Colonic mucosa (tissue), 4 donors: ENCODE measurements at places on chromosomes 5 and 9.

- DNase-seq, result no peak
These were observed 95.4 kb upstream of the NR5A1 start for GRCh38 chr9:124602632-124603031.

DNA sequence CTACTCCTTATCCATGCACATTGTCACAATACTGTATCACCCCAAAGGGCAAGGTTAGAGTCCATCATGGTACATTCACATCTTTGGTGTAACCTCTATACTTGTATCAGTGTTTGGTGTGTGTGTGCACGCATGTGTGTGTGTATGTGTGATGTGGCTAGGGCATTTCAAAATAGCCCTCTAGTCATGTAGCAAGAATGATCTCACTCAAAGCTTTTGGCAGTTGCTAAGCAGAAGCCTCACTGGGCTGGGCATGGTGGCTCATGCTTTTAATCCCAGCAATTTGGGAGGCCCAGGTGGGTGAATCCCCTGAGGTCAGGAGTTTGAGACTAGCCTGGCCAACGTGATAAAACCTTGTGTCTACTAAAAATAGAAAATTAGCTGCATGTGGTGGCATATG, 245.3 kb downstream of the ADGRV1 start:
- no peak for DNase-seq

GRCh38 chr5:7668161-7668560, 182.8 kb downstream of the CFAP90 start:
- DNase-seq, result no peak

GRCh38 chr9:7237473-7238246, 479.9 kb downstream of the KDM4C start:
- DNase-seq, result no peak

DNA sequence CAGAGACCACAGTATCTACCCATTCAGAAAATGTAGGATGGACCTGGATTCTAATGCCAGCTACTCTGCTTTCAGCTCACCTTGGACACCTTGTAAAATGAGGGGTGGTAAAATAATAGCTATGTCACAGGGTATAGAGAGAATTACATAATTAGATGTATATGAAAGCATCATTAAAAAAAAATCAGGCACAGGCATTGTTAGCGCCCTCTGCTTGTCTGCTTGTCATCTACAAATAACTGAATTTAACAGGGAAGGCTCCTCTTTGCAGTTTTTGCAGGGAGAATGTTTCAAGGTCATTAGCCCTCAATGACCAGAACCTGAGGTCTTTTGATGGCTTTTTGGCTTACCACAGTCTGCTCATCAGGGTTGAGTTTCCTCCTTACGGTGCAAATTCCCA, 58.0 kb downstream of the GPR21 start:
- no peak for DNase-seq

DNA sequence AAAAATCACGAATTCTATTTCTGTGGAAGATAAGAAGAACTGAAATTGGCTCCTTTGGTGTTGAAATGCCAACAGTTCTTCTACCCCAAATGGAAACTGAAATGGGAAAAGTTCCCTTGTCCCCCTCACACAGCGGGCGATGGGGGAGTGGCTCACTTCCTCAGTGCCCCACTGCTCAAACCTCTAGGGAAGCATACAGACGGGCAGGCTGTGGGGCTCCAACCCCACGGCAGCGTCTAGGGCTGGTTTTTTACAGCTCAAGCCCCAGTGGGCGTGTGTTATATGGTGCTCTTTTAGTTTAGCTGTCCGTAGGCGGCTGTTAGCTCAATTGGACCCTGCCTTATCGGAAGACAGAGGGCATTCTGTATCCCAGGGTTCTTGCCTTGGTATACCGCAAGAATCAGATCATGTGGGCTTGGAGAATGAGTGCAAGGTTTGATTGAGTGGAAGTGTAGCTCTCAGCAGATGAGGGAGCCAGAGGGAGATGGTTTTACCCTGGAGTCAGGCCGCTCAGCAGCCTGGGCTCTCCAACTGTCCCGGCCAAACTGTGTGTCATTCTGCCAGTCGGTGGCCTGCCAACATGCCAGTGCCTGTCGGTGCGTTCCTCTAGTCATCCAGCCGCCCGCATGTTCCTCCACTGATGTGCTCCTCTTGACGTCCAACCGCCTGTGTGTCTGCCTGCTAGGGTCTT, 166.3 kb upstream of the ZNF608 start:
- no peak for DNase-seq

GRCh38 chr9:120868339-120868675, 8.7 kb downstream of the PHF19 start:
- no peak for DNase-seq

GRCh38 chr9:136655536-136656182, 7.1 kb upstream of the EGFL7 start:
- no peak for DNase-seq

DNA sequence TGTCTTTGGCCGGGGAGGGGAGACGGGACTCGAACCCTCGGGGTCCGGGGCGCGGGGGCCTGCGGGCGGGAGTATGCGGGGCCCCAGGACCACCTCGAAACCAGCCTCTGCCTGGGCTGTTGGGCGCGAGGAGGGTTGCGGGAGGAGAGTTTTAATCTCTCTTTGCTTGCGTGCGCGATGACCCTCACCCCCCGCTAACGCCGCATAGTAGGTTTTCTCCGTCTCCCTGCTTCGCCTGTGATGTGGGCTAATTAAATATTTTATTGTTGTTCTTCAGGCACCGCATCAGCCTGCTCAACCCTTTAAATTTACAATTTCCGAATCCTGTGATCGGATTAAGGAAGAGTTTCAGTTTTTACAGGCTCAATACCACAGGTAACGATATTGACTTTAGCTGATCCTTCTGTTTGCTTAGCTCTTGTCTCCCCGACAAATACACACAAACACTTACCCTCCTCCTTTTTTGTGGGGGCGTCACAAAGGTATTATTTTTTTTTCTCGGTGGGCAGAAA, 1.7 kb downstream of the TLE4 start:
- DNase-seq, result peak; percentile 39

- no peak for DNase-seq
These were observed 73.8 kb downstream of the RGS3 start for GRCh38 chr9:113537229-113537810.

GRCh38 chr9:122562134-122562760, 9.3 kb downstream of the OR1N2 start:
- no peak for DNase-seq

- DNase-seq, result no peak
These were observed 839.9 kb downstream of the MAT2B start for GRCh38 chr5:164345173-164345849.

DNA sequence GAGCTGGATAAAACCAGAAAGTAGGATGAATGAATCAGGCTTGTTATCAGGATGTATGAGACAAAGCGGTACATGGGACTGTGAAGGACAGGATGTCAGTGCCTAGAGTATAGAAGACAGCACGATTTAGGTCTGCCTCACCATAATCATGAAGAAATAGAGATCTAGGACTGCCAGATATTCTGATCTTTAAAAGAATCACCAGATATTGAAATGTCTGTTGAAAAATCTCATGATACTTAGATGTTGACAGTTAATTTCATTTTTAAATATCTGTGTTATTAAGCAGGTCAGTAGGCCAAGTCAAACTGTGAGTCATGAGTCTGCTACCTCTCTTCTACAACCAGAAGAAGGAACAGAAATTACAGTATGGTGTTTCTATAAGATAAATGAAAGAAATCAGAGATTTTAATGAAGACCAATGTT, 65.0 kb downstream of the ST8SIA4 start:
- DNase-seq, result no peak

GRCh38 chr9:81819155-81819554, 109.1 kb upstream of the SPATA31D4 start:
- no peak for DNase-seq
